Naive thymus-derived CD8-positive, alpha-beta T cell (primary cell): ENCODE measurements at places on chromosomes 5 and 9. TPM values are rescaled to one million over a fixed set of nuclear protein-coding genes. Genes with fewer than 3 reads are reported as not detected.

- no peak for DNase-seq
Measured at GRCh38 chr5:55856516-55857246, 5.5 kb downstream of the IL31RA start.

DNA sequence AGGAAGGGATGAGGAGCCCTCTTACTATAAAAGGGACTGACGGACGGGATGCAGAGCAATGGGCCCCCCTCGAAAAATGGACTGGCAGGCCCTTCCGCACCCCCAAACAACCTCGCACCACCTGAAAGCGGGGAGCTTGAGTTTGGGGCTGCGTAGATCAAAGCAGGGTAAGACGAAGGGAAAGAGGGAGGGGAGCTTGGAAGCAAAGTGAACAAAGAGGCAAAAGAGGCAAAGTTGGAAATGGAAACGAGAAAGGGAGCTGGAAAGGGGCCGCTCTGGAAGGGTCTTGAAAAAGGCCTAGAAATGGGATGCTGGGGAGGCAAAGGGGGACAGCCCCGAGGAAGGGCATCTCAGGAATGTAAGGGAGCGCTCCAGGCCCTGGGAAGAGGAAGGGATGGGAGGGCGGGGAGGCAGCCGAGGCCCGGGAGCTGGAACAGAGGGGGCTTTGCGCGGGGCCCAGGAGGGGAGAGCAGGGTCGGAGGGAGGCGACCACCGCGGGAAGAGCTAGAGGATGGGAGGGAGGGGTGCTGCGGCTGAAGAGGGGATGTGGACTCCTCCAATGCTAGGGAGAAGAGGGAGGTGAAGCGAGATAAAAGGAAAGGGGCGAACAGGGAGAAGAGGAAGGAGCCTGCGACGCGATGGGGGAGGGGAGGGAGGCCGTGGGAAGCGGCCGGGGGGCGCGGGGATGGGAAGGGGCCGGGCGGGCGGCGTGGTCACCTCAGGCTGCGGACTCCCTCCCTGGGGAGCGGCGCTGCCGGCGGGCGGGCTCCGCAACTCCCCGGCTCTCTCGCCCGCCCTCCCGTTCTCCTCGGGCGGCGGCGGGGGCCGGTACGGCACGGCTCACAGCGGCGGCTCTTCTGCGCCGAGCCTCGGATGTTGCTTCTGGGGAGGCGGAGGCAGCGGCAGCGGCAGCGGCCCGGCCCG is 577 bp downstream of the RNF145 start:
- DNase-seq = no peak

DNA sequence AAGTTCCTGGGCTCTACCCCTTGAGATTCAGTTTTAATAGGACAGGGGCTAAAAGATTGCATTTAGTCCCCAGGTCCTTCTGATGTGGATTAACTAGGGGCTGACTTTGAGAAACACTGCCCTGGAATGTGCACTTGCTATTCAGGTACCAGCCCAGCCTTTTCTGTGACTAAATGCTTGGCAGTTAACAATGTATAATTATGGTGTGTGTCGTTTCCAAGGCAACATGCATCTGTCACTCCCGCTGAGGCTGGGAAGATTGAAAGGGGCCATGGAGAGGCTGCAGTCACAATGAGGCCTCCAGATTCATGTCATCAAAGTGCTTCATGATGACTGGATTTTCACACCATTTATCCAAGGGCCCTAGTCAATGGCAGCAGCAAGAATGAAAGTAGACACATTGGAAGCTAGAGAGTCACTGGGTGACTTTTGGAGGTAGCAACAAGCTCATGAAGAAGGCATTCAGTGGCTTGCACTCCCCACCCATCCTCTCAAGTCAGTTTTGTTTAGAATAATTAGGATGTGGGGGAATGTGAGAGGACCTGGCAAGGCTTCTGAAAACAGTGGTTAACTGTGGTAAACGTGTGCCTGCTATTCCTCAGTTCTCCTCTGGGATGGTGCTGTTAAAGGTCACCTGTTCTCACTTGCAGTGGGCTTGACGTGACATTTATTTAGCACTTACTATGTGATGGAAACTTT is 28.3 kb downstream of the RAI14 start:
- no peak for DNase-seq

DNA sequence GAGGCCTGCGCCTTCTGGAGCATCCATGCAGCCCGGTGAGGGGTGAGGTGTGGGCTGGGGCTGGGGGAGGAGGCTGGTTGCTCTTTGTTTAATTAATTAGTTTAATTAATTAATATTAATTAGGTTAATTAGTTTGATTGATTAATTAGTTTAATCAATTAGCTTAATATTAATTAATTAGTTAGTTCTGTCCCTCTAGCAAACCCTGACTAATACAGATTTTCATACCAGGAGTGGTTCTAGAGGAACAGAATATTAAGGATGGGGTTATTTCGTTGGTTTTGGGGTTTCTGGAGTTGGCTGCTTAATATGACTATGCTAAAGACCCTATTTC is 14.1 kb upstream of the BARX1 start:
- no peak for DNase-seq

GRCh38 chr5:173451031-173451430 is 122.8 kb upstream of the STC2 start:
- no peak for DNase-seq

DNA sequence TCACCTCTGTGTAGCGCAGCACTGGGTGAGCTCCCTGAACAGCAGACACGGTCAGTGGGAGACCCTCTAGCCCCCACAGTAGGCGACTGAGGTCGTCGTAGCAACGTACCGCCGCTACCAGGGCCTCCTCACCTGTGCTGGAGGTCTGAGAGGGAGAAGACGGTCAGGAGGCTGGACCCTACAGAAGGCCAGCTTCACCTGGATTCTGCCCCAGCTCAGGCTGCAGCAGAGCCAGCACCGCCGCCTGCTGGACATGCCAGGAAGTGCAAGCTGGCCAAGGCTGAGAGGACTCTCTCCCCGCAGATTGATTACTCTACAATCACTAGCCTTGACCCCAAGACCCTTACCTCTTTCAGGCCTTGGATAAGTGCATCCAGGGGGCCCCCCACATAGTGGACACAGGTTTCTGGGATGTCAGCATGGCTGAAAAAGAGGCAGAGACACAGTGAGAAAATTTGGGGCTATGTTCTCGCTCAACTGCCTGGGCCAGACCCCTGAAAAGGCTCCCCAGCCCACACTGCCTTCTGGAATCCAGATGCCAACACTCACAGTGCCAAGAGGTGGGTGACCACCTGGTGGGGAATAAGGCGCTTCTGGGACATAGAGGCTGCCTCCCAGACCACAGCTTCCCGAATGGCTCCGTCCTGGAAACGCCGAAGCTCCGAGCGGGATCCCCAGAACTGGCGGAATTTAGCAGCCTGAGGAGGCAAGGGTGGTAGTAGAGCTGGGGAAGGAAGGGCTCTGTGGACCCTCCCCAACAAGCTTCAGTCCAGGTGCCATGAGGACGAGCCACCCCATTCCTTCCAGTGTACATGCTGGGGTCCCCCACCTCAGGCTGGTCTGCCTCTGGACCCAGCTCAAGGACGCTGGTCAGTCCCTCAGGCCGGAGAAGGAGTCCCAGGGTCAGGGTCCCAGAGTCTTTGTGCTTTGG is 6.9 kb downstream of the NOL6 start:
- peak; percentile 72 for DNase-seq

DNA sequence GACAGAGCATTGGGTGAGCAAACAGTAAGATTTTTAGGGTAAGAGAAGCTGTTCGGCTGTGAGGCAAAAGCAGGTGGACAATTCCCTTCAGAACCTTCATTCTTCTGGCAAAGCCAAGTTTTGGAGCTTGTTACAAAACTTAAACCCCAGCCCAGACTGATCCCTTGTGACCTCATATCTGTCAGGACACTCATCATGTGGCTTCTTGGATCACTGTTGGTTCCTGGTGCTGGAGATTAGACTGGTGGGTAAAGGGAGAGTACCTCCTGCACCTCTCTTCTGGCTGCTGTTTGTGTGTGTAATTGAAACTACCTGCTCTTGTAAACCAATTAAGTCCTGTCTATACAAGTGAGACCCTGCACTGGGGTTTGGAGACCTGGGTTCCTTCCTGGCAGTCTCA is 21.0 kb downstream of the LARP1 start:
- no peak for DNase-seq

GRCh38 chr5:134153657-134154056 is 23.1 kb downstream of the SKP1 start:
- no peak for DNase-seq

DNA sequence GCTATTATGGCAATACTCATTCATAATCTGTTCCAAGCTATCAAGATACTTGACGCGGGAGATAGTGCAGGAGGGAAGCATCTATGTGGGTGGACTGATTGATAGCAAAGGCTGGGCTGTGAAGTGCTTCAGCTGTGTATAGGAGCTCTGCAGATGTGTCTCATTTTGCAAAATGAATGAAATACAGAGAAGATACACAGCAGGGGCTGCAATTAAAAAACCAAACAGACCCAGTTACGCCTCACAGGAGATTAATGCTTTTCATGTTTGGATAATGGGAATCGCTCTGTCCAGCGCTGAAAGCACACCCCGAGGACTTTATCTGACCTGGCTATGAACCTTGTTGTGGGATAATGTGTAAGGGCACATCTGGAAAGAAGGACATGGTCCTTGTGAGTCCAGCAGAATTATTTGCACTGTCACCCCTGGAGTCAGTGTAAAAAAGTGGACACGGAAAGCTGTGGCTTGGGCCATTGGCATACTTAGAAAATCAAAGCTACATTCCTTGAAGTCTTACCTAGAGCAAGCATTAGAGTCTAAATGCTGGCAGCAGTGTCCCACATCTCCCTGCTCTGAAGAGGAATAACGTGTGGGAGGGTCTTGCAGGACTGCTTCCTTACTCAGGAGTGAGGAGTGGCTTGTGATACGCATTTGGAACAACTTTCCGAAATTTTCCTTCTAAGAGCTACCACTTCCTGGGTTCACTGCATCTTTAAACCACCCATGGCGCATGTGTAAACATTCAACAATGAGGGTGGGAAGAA is 2.6 kb downstream of the SH3RF2 start:
- no peak for DNase-seq

- no peak for DNase-seq
Measured at GRCh38 chr5:174529925-174530681, 194.3 kb upstream of the MSX2 start.

DNA sequence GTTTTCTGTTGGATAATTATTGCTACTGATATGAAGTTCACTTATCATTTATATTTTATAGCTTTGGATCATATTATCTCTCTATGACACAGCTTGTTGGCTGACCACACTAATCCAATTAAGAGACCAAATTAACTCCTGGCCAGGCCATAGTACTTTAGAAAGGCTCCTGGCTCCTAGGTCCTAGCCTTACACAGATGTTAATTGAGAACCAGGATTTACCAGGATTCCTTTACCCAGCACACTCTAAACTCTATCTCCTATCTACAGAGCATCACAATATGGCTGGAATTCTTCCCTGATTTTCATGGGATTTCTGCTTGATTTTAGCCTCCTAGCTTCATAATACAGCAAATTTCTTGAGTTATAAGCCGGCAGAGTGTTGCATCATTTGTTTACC is 80.3 kb downstream of the SLCO6A1 start:
- no peak for DNase-seq

DNA sequence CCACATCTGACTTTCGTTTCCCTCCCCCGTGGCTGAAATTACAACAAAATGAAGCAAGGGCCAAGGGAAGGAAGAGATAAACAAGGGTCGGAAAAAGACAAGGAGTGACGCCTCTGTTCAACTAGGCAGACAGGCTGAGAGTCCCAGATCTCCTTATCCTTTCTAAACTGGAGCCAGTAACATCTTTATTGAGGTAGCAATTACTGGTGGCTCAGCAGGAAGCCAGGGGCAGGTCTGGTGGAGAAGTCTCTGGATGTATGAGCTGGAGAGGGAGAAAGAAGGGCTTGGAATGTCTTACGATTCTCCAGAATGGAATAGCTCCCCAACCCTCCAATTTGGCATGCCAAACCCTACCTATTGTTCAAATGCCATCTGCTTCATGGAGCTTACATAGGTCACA is 190.8 kb upstream of the BRINP1 start:
- no peak for DNase-seq

- DNase-seq = no peak
Measured at GRCh38 chr5:176553260-176554085, 4.3 kb downstream of the CDHR2 start.

DNA sequence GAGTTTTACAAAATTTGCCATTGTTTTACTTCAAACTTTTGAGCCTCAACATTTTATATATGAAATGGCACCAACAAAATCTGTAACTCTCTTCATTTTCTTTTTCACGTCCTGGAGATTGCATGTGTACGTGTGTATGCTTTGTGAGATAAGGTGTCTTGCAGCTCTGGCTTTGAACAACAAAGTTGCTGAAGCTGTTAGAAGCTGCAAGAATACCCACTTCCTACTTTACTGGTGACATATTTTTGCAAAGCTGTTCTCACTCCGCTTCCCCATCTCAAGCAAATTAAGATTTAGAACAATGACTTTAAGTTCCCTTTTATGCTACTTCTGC is 41.8 kb downstream of the FYB1 start:
- DNase-seq = peak; percentile 70

- DNase-seq = no peak
Measured at GRCh38 chr5:57581222-57581621, 98.6 kb upstream of the ACTBL2 start.

GRCh38 chr9:97985058-97985861 is 2.1 kb downstream of the ANP32B start:
- peak; percentile 32 for DNase-seq

- DNase-seq = no peak
Measured at GRCh38 chr5:1933364-1934055, 50.8 kb upstream of the IRX4 start.

DNA sequence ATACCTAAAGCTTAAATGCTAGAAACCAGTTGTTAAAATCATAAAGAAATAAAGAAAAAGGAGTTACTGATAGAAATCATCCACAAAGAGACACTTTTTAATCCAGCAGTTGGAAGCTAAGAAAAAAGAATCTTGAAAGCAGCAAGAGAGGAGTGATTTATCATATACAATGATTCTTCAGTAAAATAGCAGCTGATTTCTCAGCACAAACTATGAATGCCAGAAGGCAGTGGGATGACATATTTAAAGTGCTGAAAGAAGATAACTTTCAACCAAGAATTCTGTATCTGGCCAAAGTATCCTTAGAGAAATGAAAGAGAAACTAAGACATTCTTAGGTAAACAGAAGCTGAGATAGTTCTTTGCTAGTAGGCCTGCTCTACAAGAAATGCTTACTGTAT is 366.0 kb downstream of the HTR1A start:
- no peak for DNase-seq

DNA sequence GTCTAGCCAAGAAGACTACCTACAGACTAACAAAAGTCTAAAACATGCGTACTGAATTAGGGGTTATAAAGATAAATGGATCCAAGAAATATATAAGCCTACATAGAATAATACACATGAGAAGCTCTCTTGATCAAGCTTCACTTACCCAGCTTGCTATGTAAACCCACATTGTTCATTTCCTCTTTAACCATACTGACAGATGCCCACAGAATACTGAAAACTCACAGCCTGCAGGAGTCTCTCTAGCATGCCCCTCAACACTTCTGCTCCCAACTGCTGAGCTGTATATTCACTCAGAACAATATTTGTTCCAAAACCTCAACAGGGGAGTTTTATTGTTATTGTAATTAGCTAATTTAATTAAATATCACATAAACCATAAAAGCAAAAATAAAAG is 52.4 kb downstream of the RFX3 start:
- no peak for DNase-seq

The UGT3A2 gene
- not detected for polyA plus RNA-seq

The RLN1 gene
- polyA plus RNA-seq = 1.2 TPM

The ANKRD55 gene
- polyA plus RNA-seq = 1.6 TPM

The SLC34A1 gene
- polyA plus RNA-seq = not detected

The ADRB2 gene
- polyA plus RNA-seq = 0.33 TPM

The GKAP1 gene
- polyA plus RNA-seq = 5.4 TPM
